ENCODE measurements at places on chromosomes 12 and 14. TPM values are rescaled to one million over a fixed set of nuclear protein-coding genes. Genes with fewer than 3 reads are reported as not detected.

DNA sequence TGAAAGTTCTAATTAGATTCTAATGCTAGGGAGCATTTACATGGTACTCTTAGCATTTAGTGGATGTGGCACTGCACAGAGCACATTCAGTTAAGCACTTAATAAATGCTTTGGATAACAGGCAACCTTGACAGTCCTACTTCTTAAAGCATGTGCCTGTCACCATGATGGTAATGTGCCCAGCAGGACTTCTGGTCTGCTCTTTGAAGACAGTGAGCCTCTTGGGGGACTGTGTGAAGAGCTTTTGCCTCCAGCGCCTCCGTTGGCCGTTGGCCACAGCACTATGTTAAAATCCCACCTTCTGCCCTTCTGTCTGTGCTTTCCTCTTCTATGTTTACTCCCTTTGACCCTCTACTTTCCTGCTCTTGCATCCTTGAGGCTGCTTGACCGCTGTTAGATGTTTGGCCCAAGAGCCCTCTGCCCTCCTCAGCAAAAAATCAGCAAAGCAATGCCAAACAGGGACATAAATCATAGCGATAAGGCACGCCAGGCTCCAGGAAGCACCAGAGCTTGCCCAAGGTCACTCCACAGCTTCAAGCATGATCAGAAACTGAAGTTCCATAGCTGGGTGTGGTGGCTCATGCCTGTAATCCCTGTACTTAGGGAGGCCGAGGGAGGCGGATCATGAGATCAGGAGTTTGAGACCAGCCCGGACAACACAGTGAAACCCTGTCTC, 8.3 kb downstream of the CDKL1 start:
- no peak for DNase-seq

DNA sequence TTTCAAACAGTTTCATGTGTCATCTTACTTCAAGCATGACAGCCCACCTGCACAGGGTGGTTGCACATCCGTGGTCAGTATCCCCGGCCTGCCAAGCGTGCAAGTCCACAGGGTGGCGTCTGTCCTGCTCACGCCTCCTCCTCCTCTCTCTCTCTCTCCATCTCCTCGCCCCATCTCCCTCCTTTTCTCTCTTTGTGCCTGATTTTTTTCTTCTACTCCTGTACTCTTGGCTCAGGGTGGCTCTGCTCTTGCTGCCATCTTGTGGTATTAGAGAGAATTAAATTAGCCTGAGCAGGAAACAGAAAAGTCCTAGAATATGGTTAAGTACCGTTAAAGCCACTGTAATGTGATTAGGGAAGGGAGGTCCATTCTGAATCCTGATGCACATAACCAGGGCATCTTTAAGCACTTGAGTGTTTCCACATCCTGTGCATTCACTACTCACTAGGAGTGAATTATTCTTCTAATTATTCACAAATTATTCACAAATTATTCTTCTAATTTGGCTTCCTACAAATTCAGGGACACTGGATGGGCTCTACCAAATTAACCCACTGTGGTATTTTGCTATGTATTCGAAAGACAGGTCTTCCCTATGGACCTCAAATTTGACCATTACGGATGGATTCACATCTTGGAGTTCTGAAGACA, 25.5 kb upstream of the DTX1 start:
- no peak for DNase-seq

DNA sequence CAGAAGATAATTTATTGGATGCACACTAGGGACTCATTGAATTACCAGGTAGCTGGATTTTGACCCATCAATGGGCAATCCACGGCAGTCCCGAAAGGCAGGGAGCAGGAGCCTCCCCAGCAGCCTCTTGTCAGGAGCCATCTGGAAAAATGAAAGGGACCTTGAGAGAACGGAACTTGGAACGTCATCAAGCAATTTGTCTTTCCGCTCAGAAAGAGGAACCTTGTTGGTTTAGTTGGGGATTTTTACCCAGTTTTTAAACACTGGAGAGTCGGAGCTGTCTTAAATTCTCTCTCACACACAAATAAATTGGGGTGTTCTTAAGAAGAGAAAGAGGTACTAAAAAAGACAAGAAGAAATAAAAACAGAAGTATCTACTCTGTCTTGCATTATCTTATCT, 1351.7 kb upstream of the TMEM132C start:
- no peak for DNase-seq

DNA sequence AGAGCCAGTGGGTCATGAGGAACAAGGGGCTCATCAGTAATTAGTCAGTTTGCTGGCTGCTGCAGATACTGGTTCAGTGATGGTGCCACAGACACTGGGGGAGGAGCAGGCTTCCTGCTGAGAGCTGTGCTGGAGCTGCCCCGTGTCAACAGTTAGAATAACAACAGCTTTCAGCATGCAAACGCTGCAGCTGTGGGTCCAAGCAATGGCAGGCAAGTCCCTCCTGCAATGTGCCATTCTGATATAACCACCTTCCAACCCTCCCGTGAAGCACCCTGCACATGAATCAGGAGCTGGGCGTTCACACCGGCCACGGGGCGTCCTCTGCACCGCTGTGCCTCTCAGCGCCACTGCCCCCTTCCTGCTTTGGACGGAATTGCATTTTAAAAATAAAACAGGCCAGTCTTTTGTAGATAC, 258.4 kb upstream of the SFSWAP start:
- no peak for DNase-seq

GRCh38 chr14:41900644-41901043, 294.0 kb downstream of the LRFN5 start:
- no peak for DNase-seq

GRCh38 chr14:65548878-65549277, 136.3 kb downstream of the FUT8 start:
- peak; percentile 16 for DNase-seq

DNA sequence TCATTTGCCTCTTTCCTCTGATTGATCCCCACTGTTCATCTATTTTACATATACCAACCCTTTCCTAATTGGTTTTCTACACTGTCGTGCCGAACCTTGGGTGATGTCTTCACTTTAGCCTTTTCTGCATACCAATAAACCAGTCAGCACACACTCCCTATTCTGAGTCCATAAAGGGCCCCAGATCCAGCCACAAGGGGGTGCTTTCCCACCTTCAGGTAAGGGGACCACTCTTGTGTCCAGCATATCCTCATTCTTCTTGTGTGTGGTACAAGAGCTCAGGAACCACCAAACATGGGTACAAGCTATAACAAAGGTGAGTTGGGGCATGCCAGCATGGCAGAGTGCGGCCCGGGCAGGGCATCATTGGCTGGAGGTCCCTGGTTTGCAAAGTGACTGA, 859.8 kb downstream of the FSCB start:
- no peak for DNase-seq

- no peak for DNase-seq
Measured at GRCh38 chr14:106686533-106686932, 1160.2 kb downstream of the TMEM121 start.

- DNase-seq = no peak
Measured at GRCh38 chr12:66587912-66588311, 91.0 kb downstream of the GRIP1 start.

- DNase-seq = no peak
Measured at GRCh38 chr14:60650373-60650961, 1.2 kb upstream of the SIX1 start.

GRCh38 chr14:69547701-69548348, 26.8 kb downstream of the CCDC177 start:
- peak; percentile 4 for DNase-seq

- no peak for DNase-seq
Measured at GRCh38 chr14:78253986-78254385, 83.8 kb downstream of the NRXN3 start.

DNA sequence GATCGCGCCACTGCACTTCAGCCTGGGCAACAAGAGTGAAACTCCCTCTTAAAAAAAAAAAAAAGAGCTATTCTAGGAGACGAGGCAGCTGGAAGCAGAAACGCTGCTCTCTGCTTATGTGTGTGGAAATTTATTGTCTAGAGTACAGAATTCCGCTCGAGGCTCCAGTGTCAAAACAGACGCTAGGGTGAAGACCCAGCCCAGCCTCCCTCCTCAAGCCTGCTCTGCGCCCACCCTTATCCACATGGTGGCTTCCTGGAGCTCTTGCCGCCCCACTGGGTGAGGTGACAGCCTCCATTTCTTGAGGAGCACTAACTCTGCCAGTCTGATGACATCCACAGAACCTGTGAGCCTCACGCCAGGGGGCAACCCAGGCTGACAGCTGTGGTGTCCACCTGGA, 49.5 kb upstream of the DLK1 start:
- DNase-seq = no peak

GRCh38 chr14:54502602-54503001, 7.1 kb upstream of the CGRRF1 start:
- DNase-seq = no peak

DNA sequence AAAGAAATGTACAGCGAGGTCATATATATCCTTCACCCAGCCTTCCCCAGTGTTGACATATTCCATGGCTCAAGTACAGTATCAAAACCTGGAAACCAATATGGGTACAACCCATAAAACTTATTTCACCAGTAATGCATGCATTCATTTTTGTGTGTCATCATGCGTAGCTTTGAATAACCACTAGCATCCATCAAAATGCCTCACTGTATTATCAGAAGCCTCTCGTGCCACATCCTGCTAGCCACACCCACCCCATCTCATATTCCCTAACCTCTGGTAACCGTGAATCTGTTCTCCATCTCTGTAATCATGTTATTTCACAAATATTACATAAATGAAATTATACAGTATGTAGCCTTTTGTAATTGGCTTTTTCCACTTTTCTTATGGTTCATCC, 314.3 kb downstream of the RAD51B start:
- DNase-seq = no peak

- DNase-seq = no peak
Measured at GRCh38 chr14:93537951-93538350, 107.2 kb downstream of the UNC79 start.

DNA sequence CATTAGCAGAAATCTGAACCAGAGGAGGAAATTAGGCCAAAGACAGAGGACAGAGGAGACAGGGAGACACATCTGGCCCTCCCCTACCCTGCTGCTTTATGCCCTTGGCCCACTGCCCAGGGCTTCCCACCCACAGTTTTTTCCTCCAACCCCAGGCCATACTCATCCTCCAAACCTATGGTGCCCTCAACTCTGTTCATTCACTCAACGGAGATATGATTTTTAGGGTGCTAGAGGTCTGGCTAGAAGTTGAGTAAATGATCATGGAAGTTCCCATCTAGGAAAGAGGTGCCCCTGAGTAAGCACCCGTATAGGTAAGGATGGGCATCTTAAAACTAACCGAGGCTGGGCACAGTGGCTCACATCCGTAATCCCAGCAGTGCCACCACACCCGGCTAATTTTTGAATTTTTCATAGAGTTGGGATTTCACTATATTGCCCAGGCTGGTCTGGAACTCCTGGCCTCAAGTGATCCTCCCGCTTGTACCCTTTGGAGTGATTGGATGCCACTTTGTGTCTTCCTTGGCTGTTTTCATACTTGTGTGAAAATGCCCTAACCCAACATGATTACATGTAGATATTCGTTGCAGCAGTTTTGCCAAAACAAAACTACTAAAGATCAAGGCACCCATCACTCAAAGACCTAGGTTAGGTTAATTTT, 4.4 kb downstream of the KRT18 start:
- no peak for DNase-seq

GRCh38 chr12:10965476-10965875, 21.2 kb downstream of the TAS2R50 start:
- no peak for DNase-seq

DNA sequence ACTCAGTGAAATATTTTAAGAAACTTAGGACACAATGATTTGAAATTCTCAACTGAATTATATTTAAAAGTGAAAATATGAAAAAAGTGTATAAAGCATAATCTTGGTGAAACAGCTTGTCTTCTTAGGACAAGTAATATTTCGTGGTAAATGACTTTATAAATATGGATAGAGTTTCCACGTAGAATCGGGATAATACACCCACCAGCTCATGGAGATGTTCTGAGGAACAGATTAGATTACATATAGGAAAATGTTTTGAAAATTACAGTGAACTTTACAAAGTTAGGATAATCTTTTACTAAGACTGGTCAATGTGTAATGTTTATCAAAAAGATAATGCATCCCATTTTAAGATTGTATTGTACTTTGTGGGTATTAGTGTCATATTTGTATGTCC, 25.6 kb upstream of the MYF6 start:
- DNase-seq = no peak

- peak; percentile 29 for DNase-seq
Measured at GRCh38 chr12:28172434-28173030, 17.7 kb upstream of the CCDC91 start.

DNA sequence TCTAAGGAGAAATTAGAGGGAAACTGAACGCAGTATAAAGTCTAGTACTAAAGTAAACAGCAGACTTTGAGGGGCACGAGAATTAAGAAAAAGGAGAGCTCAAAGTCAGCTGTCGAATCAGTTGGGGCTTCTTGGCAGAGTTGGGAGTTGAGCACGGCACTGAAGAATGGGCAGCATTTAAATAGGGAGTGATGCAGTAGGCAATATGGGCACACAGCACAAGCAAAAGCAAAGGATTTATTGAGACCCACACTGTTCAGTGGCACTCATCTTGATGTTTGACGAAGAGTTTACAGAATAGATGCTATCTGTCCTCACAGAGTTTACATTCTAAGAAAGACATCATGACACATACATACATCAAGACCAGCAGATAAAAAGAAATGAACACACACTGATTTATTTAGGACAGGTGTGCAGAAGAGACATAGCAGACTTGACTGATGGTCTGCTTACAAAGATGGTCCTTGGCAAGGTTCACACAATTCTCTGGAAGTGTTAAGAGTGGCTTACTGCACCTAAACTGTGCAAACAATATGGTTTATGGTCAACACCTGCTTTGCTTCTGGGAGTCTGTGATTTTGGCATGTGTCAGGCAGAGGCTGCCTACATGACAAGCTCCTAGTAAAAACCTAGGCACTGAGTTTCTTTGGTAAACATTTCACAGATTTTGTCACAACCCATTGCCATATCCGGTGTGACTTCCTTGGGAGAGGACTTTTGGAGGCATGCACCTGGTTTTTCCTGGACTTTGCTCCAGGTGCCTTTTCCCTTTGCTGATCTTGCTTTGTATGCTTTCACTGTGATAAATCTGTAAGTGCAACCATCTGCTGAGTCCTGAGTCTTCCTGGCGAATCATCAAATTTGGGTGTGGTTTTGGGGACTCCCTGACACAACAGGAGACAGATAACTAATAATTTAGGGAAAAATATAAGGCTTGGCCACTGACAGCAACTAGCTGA, 26.3 kb downstream of the ALKBH1 start:
- no peak for DNase-seq

- no peak for DNase-seq
Measured at GRCh38 chr14:53161758-53162435, 8.8 kb upstream of the DDHD1 start.

Gene PLEKHH1
- 2.0 TPM for total RNA-seq

Gene EPYC
- 0.14 TPM for total RNA-seq

Gene PPM1H
- total RNA-seq = 3.6 TPM

Gene TMTC1
- 5.4 TPM for total RNA-seq

Gene ARHGEF40
- 6.9 TPM for total RNA-seq

Gene ANKRD33
- total RNA-seq = not detected

Gene P2RX7
- 1.7 TPM for total RNA-seq

Gene BCAT1
- total RNA-seq = 18.5 TPM

Gene NINJ2
- total RNA-seq = 11.8 TPM

Gene GPR68
- total RNA-seq = 1.4 TPM

Gene SIX4
- 3.5 TPM for total RNA-seq

Gene B4GALNT1
- 0.57 TPM for total RNA-seq

Gene KRT6C
- 0.28 TPM for total RNA-seq

Gene MUCL1
- total RNA-seq = 1.2 TPM

Gene RFX4
- total RNA-seq = 0.05 TPM

Gene AICDA
- 0.42 TPM for total RNA-seq

Gene RSRC2
- 75.5 TPM for total RNA-seq

Gene TPPP2
- total RNA-seq = not detected
